ENCODE measurements at places on chromosomes 16 and 17.

DNA sequence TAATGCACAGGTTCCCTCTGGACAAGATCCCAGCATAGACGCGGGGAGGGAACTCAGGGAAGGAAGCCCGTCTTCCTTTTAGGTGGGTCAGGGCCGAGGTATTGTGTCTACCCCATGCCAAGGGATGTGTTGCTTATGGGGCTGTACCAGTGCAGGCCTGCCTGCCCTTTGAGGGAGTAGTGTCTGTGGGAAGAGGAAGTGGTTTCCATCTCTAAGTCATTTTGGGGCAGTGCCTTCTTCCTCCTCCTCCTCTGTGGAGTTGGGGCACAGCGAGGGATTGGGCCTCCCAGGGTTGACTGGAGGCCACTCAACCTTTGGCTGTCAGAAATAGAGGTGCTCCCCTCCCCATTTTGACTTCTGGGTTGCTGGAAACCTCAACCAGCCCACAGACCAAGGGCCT is 26.5 kb downstream of the GJD3 start:
- no peak for DNase-seq

DNA sequence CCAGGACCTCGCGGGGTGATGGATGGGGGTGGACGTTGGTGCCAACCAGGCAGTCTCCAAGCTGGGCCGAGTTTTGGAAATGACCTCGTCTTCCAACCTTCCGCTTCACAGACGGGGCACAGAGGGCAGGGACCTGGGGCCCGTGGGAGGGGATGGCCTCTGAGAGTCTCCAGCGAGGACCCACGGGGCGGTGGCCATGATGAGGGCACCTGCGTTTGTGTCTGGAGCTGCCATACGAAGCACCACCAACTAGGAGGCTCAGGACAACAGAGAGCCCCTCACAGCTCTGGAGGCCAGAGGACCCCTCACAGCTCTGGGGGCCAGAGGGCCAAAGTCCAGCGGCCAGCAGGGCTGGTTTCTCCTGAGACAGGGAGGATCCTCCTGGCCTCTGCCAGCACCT is 26.5 kb downstream of the SOX8 start:
- no peak for DNase-seq

DNA sequence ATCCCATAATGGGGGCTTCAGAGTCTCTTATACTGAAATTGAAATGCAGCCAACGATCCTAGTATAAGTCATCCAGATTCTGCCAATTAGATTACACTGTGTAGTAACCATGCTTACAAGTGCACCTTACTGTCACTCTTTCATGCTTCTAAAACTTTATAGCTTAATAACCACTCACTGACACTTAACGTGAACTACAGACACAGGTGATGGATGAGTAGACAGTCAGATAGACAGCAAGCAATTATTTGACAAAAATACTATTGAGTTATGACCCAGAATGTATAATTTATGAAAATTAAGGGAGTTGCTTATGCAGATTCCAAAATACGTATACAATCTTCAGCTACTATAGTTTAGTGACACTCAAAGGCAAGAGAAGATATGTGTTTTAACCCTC is 6.3 kb downstream of the CDH8 start:
- DNase-seq = no peak

DNA sequence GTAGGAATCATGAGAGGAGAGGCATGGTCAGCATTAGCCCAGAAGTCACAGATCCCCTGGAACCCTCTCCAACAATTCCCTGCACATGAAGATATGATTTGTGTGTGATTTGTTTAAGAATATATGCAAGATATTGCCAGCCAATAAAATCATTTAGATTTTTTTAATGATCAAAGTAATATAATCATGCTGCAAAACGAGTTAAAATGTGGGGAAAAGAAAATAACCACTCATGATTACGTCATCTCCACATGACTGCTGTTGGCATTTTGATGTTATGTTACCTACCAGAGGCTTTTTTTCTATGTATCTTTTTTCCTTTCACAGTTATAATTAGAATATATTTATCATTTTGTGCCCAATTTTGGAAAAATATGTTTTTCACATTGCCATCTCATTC is 22.4 kb downstream of the SLC35G3 start:
- no peak for DNase-seq

DNA sequence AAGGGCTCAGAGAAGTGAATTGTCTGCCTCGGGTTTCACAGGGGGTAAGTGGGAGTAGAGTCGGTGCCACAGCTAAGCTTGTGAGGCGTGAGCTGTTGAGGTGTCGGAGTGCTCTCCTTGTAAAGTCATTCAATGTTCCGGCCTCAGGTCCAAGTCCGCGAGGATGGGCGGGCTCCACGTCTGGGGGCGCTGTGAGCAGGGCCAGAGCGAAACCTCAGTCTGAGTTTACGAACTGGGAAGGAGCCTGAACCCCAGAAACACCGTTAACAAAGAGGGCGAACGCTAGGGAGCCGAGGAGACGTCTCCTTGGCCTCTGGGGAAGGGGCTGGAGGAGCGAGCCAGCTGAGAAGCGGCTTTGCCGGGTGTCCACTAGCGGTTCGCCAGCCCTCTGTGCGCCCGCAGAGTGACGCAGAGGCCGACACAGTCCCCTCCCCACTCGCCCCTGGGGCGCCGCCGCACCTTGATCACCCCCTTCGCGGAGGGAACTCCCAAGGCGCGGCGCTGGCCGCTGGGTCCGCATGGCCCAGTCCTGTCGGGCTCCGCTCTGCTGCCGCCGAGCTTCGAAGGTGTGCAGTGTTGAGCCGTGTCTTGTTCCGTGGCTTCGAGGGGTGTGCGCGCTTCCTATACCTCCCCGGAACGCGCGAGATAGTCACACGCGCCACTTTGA is 4.9 kb downstream of the IRX3 start:
- no peak for DNase-seq
